ENCODE measurements at places on chromosomes 1 and 21. TPM values are rescaled to one million over a fixed set of nuclear protein-coding genes. Genes with fewer than 3 reads are reported as not detected.
A peak's percentile ranks its signal among the peaks of the same experiment; 100 is the strongest.

- no peak for DNase-seq
Measured at GRCh38 chr1:53837646-53837923, 511 bp downstream of the NDC1 start.

GRCh38 chr1:207155028-207155427 is 51.0 kb downstream of the C4BPA start:
- DNase-seq: no peak

DNA sequence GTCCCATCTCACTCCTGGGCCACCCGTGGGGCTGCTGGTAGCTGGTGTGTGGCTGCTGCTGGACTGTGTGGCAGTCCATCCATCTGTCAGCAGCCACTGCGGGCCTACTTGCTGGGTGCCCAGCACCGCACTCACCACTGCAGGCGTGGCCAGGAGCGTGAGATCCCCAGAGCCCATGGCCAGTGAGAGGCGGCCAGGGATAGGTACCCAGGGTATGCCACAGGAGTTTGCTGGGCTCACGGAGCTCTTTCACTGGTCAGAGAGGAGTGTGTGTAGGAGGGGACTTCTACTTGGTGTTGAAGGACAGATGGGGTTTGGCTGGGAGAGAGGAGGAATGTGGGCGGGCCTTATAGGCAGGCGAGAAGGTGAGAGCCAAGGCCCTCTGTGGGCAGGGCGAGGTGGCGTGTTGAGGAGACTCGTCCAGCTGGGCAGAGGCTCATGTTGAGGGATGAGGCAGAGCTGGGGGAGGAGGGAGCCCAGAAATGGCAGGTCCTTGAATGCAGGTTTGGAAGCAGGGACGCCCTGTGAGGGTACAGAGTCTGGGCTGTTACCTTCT is 15.0 kb downstream of the QSOX1 start:
- DNase-seq: no peak

- DNase-seq: no peak
Measured at GRCh38 chr1:80375109-80375508, 1368.6 kb upstream of the ADGRL4 start.

DNA sequence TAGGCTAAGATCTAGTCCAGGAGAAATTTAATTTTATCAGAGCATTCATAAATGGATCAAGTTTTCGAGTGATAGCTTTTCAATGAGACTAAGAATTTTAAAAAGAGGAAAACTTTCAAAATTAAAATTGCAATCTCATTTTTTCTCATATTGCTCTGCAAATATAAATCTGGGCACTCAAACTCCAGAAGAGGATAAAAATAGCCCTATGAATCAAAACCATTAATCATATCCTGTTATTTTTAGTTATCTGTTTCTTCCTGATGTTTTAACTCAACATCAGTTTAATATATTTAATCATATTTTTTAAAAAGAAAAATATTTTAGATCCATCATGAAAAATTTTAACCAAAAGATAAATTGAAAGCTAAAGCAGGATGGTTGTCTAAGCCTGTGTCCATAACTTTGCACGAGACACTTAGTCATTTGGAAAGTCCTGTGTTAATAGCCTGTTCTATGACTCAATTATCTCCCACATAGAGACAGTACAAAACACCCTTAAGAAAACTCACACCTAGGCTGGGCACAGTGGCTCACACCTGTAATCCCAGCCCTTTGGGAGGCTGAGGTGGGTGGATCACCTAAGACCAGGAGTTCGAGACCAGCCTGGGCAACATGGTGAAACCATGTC is 17.1 kb upstream of the PRRC2C start:
- DNase-seq: no peak

DNA sequence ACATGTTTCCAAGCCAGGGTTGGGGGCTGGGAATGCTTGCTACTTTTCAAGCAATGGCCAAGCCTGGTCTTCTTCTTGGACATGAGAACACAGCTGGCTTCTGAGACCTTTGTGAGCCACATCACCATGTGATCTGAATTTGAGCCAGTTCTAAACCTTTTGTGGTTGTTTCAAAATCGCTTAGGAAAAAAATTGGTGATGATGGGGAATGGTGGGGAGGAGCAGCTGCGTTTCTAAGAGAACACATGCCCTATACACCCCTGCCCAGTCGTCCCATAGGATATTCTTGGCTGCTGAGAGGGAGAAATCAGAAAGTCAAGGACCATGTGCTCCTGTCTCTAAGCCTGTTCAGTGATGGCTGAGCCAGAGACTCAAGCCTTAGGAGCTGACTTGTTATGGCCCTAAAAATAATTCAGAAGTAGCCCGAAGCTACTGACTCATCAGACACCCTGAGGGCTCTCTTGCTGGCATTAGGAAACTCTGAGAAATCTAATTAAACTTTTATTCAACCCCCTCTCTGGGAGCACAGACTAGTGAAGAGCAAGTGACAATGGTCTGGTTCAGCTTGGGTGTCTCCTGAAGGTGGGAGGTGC is 30.5 kb downstream of the CCDC185 start:
- DNase-seq: no peak

DNA sequence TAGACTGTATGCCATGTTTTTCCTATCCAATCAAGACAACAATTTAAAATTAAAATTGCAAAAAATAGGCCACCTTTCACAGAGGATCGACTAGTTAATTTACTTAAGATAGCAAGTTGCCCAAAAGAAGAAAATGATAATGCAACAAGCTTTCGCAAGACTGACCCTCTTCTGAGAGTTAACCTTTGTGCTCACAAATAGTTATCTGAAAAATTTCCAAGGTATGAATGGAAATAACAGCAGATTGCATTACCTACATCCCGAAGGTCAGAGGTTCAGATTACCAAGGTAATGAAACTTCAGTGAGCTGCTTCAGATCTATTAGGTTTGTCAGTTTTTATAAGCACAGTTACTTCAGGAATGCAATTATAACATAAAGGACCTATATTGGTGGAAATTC is 298.0 kb downstream of the KCTD3 start:
- DNase-seq: no peak

DNA sequence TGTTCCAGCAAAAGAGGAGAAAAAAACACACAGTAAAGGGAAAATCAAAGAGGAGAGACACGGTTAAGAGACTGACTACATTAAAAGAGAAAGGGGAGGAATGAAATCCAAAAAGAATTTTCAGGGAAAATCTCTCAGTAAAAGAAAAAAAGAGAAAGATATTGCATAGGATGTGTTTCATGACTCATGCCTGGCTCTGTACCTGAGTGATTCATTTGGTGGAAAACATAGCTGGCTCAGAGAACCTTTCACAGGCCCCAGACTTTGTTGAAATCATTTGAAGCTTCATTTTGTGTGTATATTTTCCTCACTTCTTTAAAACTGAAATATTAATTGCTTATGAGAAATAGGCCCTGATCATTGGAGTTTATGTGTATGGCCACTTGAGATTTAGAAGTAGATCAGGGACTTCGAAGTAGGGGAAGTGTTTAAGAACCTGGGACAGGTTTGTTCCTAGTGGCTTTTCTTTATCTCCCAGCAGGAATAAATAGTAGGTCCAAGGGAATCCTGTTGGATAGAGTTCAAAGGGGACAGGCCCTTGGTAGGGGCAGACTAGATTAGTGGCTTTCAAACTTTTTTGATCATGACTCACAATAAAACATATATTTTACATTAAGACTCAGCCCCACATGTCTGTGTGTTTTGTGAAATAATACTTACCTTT is 239.1 kb upstream of the SGIP1 start:
- no peak for DNase-seq

- no peak for DNase-seq
Measured at GRCh38 chr1:11991969-11992676, 11.9 kb downstream of the MFN2 start.

DNA sequence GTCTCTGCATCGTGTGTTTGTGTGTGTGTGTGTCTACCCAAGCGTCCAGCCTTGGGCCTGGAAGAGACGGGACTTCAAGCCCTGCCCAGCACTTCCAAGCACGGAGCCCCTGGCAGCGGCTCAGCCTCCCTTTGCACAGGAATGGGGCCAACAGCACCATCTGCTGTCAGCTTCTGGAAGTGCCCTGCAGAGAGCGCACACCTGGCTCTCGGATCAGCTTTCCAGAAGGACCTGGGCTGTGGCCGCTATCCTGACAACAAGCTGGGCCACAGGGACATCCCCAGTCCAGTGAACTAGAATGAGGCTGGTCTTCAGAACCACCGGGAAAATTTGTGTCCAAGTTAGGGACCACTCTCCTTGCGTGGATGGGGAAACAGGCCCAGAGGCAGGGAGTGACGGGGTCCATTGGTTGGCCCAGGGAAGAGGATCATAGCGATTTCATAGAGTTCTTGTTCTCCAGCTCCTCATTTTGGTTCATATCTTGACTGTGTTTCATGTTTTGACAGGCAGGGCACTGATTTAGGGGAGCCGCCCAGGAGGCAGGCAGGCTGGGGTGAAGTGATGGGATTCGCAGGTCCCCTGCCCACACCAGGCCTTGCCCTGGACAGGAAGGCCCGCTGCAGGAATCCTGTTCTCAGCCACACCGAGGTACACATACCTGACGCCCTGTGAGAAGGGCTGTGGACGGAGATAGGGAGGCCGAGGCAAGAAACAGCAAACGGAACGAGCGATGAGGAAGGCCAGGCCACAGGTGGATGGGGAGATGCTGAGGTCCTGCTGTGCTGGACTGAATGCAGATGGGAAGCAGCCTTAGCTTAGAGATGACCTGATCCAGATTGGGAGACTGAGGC is 38.4 kb downstream of the TAS1R2 start:
- peak; percentile 68 for DNase-seq

DNA sequence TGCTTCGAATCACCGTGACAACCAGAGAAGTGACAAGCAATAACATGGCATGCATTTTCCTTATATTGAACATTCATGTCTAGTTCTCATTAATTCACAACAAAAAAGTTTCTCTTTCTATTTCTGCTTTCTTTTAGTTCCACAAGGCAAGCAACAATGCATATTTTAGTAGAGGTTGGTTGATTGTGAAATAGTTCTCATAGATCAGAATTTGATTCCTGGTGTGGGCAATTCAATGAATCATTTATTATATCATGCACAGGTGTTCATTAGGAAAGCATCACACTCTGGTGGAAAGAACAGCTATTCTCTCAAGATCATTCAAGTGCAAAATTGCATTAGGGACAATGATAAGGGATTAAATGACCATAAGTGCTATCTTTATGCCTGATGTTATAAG is 980.9 kb downstream of the BRINP3 start:
- no peak for DNase-seq

Gene SEC16B
- polyA plus RNA-seq: 2.7 TPM

Gene TEX35
- polyA plus RNA-seq: 0.53 TPM

Gene ATP13A2
- 32.9 TPM for polyA plus RNA-seq

Gene RAP1GAP
- 57.9 TPM for polyA plus RNA-seq

Gene SPRR1B
- polyA plus RNA-seq: not detected

Gene CHI3L2
- polyA plus RNA-seq: 0.51 TPM
